ENCODE measurements at places on chromosomes 1 and 21.

GRCh38 chr1:167943541-167943940 is 6.7 kb upstream of the MPC2 start:
- DNase-seq, result no peak

GRCh38 chr1:226730071-226730470 is 9.0 kb downstream of the ITPKB start:
- no peak for DNase-seq

- peak; percentile 25 for DNase-seq
Measured at GRCh38 chr21:41220208-41220733, 52.3 kb downstream of the BACE2 start.

DNA sequence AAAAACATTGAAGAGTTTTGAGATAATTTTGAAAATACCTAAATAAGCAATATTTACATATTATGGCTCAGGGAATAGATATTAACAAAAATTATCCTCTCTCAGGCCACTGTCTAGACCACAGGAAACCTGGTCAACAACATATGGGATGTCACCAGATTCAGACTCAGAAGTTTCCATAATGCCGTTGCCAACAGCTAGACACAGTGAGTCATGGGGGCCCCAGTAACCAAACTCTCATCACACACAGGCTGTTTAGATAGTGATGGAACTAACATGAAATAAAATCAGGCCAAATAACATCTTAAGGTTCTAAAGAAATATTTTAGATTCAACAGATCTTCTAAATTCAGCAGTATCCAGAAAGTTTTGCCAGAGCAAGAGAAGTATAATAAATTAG is 681.7 kb upstream of the ADAMTS5 start:
- DNase-seq, result peak; percentile 79

GRCh38 chr1:64184003-64184440 is 19.4 kb upstream of the UBE2U start:
- peak; percentile 86 for DNase-seq
